ENCODE measurements at places on chromosomes 5 and 9.

DNA sequence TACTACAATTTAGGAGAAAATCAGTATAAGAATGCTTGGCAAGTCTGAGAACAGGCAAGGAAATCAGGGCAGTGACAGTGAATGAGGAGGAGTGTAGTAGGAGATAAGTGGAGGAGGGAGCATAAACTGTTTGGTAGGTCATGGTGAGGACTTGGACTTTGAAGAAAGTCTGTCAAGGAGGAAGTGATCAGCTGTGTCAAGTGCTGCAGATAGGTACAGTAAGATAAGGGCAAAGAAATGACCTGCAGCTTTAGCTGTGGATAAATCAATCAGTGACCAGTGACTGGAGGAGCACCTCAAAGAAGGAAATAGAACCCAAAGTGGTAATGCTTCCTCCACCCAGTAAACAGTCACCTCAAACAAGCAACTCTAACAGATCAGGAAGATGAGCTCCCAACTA, 106.3 kb downstream of the RAPGEF6 start:
- DNase-seq: no peak

- DNase-seq: no peak
Measured at GRCh38 chr9:7209016-7209715, 451.4 kb downstream of the KDM4C start.

DNA sequence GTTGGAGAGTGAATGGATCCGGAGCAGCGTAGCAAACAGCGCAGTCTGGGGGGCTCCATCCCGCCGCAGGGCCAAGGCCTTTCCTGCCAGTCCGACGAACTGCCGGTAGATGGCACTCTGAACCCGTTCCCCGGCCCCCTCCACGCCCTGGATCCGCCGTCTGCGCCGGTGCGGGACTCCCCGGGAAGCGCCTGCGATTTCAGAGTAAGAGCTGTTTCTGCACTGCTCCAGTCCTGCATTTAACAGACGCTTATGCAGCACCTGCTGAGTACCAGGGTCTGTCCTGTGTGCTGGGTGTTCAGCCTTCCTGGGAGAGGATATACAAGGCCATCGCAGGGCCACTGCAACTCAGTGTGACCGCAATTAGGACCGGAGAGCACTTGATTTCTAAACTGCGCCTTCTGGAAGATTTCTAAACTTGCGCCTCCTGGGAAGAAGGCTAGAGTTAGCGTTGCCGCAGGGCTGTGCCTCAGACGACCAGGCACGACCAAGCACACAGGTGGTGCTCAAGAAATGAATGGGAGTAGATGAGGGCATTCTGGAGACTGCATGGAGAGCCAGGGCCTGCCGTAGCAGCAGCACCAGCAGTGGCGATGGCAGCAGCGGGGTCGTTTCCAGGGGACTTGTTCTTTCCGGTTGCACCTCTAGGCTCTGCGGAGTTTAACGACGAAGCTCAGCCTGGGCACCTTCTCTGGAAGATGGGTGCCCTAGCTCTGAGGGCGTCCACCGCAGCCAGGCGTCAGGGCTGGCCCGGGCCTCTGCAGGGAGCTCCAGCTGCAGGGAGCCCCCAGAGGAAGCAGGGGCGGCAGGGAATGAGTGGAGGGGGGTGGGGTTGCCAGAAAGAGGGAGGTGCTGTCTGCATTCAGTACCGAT, 14.3 kb upstream of the TIFAB start:
- peak; percentile 77 for DNase-seq

DNA sequence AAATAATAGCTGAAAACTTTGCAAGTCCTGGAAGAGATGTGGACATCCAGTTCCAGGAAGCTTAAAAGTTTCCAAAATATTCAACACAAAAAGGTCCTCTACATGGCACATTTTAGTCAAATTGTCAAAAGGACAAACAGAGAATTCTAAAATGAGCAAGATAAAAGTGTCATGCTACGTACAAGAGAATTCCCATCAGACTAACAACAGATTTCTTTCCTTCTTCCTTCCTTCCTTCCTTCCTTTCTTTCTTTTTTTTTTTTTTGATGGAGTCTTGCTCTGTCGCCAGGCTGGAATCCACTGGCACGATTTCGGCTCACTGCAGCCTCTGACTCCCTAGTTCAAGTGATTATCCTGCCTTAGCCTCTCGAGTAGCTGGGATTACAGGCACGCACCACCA, 39.3 kb downstream of the BTNL8 start:
- no peak for DNase-seq

GRCh38 chr9:78973907-78974306, 597.9 kb upstream of the TLE4 start:
- no peak for DNase-seq

GRCh38 chr9:69380811-69381210, 55.8 kb downstream of the ENTREP1 start:
- peak; percentile 43 for DNase-seq

DNA sequence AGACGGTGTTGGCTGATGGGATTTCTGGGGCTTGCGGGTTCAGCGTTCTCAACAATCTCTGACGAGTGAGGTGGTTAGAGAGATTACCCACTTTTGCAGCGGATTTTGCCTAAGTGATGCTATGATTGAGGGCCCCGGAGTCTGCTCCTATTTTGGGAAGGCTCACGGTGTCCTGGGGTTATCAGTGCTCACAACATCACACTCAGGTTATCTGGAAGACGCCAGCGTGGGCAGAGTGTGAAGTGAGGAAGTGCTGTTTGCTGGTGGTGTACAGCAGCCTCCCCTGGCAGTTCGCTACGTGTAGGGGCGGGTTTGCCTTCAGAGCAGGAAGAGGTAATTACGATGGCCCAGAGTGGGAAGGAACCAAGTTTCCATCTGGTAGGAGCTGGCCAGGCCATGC, 341.2 kb upstream of the IRX2 start:
- no peak for DNase-seq

DNA sequence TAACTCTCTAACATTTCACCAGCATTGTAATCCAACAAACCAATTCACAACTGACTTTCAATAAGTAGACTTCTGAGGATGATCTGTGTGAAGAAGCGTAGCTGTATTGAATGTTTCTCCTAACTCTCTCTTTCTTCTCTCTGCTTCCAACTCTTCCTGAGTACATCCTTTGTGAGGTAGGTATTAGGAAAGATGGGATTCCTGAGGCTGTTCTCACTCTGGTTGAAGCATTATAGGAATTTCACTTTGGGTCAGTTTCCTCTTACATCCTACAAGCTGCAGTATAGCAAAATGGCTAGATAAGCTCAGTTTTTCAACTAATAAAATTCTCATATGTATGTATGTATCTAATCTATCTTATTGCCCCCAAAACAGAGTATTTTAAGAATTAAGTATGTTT, 702.8 kb downstream of the CETN3 start:
- no peak for DNase-seq

- peak; percentile 71 for DNase-seq
Measured at GRCh38 chr5:180090098-180090768, 18.7 kb upstream of the RNF130 start.

DNA sequence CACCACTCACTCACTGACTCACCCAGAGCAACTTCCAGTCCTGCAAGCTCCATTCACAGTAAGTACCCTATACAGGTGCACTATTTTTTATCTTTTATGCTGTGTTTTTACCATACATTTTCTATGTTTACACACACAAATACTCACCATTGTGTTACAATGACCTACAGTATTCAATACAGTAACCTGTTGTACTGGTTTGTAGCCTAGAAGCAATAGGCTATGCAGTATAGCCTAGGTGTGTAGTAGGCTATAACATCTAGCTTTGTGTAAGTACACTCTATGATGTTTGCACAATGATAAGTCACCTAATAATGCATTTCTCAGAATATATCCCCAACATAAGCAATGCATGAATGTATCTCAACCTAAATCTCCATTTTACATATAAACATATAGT, 541.1 kb downstream of the NR2F1-AS1 start:
- DNase-seq: no peak

DNA sequence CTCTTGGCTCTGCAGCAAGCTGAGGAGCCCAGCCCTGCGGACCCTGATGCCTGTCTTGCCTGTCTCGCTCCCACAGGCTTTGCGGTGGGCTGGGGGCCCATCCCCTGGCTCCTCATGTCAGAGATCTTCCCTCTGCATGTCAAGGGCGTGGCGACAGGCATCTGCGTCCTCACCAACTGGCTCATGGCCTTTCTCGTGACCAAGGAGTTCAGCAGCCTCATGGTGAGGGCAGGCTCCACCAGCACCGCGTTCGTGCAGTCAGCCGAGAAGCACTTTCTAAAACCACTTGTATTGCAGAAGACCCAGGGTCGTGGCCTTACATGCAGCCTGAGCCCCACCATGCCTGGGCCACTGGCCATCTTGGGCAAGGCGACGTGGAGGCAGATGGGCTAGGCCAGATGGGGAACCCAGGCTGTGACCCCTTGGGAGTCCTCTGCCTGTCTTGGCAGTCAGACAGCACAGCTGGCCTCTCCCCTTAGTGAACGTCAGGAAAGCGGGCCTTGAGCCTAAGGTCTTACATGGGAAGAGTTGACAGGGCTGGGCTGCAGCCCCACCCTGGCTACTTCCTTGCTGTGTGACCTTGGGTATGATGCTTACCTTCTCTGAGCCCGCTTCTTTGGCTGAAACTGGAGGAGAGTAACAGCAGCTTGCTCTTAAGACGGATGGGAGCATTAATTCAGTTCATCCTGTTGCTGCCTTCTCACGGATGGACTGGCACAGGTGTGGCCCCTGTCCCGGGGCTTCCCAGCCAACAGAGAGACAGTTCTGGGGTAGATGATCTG, 8.6 kb downstream of the SLC2A8 start:
- DNase-seq: no peak

DNA sequence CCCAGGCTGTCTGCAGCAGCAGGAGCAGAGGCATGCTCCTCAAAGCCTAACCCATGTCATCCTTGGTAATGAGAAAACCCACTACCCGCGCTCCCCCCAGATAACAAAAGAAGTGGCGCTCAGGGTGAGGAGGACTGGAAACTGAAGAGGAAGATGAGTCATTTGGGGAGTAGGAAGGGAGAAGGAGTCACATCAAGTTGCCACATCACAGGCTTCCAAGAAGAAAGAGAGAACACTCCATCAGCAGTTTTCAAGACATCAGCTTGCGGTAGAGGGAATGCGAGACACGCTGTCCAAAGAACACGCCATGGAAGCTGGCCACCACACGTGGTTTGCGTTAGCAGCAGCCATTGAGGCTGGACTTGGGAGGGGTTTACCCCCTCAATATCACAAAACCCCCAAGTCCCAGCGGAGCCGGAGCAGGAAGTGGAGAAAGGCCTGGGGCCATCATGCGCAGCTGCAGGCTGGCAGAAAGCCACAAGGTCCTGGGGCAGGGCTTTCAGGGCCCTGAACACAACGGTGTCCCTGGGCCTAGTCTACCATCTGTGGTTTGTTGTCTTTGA, 41.5 kb downstream of the SH3PXD2B start:
- peak; percentile 98 for DNase-seq

DNA sequence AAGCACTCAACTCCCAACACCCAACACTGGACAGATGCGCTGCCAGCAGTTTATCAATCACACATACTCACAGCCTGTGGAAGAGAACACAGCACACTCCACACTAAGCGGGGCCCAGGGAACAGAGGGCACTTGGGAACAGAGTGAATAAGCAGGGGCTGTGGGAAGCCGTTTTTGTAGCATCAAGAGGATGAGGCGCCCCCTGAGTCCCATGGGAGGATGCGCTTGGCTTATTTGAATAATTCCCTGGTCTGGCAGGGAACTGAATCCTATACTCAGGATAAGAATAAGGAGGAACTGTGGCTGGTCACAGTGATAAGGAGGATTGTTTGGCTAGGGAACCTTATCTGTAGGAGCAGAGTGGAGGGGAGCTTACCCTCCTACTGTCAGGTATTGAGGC, 96.1 kb upstream of the DNAH5 start:
- no peak for DNase-seq

DNA sequence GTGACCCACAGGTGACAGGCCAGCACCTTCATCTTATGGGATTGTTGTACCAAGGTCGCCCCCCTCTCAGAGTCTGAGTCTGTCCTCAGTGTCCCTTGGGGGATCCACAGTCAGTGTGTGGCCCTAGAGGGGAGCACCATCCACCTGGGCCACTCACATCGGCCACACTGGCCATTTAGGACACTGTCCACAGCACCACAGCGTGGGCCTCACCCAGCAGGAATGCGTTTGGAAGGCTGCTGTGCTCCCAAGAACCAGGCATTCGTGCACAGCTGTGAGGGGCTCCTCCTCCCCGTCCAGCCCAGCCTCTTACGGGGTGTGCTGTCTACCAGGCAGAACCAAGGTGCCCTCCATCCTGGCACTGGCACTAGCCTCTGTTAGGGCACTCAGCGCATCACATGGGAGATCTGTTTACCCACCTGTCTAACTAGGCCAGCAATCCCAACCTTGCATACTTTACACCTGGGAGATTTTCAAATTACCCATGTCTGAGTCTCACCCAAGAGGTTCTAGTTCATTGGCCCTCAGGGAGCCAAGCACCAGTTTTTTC, 24.5 kb upstream of the UBE2QL1 start:
- DNase-seq: no peak

GRCh38 chr5:74421377-74421776, 219.2 kb downstream of the ENC1 start:
- DNase-seq: no peak

DNA sequence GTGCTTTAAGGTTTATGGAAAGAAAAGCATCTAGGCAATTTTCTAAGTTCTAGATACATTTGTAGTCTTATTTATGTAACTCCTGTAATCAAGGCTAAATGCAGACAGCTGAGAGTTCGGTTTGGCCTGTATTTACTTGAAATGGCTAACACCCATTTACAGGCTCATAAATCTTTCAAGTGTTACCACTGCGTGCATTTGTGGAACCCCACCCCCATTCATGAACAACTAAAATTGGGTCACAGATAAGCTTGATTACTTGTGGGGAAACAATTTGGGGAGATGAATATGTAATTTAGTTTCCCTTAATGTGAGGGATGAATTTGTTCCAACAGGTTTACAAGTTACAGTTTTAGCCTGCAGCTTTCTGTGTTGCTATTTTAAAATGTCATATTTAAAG, 360.6 kb downstream of the ARRDC3 start:
- no peak for DNase-seq

- DNase-seq: peak; percentile 34
Measured at GRCh38 chr9:72443855-72444254, 77.6 kb upstream of the TMC1 start.
